Gastrocnemius medialis (tissue), 4 donors: ENCODE measurements at places on chromosomes 2 and 18. TPM values are rescaled to one million over a fixed set of nuclear protein-coding genes. Genes with fewer than 3 reads are reported as not detected.

DNA sequence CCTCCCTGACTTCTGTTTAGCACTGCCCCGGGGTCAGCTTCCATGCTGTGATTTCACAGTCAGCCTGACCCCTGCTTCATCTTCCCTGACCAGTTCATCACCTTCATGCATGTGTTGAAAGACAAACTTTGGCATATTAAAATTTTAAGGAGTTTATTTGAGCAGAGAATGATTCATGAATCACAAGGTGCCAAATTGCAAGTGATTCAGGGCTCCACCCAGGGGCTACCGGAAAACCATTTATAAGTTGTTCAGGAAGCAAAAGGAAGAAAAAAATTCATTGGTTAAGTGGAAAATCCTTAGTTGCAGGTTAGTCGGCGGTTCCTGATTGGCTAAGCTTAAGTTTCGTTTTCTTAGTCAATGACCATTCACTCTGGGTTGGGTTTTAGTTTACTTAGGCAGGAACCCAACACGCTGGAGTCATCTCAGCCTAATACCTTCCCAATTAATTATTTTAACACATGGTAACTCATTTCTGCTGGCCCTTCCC lies 10.6 kb downstream of the IL1F10 start:
- no peak for DNase-seq

DNA sequence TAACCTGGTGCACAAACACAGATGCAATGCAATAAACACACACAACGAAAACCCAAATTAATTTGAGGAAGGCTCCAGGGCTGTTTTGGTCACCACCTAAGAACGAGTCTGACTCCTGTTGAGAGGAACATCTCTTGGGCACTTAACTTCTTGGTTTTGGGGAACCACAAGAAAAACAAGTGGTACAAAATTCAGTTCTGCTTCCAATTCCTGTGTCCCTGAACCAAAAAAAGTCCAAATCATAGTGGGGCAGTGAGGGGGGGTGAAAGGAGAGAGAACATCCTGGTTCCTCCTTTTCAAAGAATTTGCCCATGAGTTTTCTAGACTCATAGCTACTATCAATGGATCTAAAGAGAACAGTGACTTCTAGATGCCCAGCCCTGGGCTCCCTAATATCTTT lies 143.6 kb downstream of the COL4A4 start:
- no peak for DNase-seq

- no peak for DNase-seq
Measured at GRCh38 chr18:28890791-28891190, 713.9 kb upstream of the CDH2 start.

GRCh38 chr2:10814571-10815331 lies 2.2 kb upstream of the PDIA6 start:
- no peak for DNase-seq

GRCh38 chr2:120371969-120372625 lies 26.2 kb downstream of the INHBB start:
- DNase-seq, result no peak

DNA sequence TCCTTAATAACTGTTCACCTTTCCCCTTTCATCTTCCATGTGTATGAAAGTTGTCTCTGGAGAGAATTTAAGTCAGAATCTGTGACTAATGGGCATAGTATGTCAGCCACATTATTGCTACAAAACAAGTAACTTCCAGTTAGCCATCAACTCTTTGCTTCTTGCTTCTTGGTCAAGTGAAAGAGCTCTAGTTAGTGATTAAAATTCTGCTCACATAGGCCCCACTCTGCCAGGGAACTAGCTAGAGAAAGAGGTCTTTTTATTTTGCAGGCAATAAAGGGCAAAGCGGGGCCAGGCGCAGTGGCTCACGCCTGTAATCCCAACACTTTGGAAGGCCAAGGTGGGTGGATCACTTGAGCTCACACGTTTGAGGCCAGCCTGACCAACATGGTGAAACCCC lies 64.6 kb downstream of the COLEC12 start:
- no peak for DNase-seq

- DNase-seq, result no peak
Measured at GRCh38 chr2:19883486-19883885, 18.3 kb downstream of the TTC32 start.

- no peak for DNase-seq
Measured at GRCh38 chr18:4510711-4511110, 55.6 kb upstream of the DLGAP1 start.

DNA sequence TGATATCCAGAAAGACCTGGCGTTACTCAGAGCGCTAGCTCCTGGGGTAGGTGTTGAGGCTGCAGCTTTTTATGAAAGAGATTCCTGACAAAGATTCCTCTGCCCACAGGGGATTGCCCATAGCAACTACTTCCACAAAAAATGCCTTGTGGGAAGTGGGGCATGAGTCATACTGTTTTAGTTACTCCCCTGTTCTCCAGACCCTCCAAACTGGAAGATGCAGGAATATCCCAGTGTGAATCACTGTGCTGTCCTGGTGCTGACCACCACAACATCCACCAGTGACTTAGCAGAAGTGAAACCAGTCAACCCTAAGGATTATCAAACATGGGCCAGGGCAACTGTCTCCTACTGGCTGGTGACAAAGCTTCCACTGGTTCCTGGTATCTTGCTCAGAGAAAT lies 61.8 kb downstream of the CDH2 start:
- DNase-seq, result no peak

- DNase-seq, result no peak
Measured at GRCh38 chr2:57575700-57576268, 470.8 kb upstream of the VRK2 start.

GRCh38 chr18:35713545-35713944 lies 132.0 kb downstream of the GALNT1 start:
- no peak for DNase-seq

The GALNT5 gene
- total RNA-seq, result not detected

The SPEG gene
- total RNA-seq, result 125 TPM

The NPAS2 gene
- total RNA-seq, result 11.4 TPM

The CCBE1 gene
- total RNA-seq, result 0.71 TPM
